ENCODE measurements at places on chromosomes 6 and 20.
A peak's percentile ranks its signal among the peaks of the same experiment; 100 is the strongest.

- no peak for DNase-seq
These were observed 40.8 kb upstream of the BMP5 start for GRCh38 chr6:55916188-55916587.

DNA sequence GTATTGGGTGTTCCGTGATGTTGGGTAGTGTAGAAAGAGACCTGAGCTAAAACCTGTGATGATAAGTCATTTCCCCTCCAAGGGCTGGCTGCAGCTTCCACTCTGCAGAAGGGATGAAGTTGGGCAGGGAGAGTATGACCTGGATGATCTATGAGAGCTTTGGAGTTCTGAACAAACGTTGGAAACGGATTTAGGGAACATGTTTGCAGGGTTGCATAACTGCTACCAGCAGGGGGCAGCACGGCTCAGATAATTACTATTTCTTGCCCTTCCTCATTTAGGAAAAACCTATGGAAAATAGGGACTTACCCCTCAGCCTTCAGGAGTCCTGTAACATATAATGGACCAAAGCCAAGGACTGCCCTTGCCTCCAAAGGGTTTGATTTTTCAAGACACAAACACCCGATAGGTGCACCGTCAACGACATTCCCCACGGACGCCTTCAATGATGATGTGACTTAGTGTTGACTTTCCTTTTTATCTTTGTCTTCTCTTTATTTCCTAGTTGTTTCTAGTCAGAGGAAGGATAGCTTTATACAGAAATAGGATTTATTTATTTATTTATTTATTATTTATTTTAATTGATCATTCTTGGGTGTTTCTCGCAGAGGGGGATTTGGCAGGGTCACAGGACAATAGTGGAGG is 164.9 kb upstream of the SASH1 start:
- peak; percentile 51 for DNase-seq

DNA sequence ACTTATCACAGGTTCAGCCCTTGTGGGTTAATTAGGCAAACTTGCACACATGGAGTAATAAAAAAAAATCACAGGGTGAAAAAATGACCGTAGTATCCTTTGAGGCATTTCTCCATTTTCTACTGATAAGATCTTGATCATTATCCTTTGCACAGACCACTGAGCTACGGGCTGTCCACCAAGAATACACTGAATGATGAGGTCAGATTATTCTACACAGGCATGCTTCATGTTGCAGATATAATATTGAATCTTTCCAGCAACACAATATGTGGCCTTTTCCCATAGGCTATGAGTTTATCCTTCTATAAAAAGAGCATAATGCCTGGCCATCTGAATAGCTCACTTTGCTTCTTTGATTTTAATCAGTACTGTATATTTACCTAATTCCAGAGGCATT is 168.9 kb downstream of the FRK start:
- no peak for DNase-seq

GRCh38 chr20:12570371-12570770 is 438.4 kb upstream of the SPTLC3 start:
- no peak for DNase-seq

- no peak for DNase-seq
These were observed 354.3 kb downstream of the COL12A1 start for GRCh38 chr6:74851596-74851995.

GRCh38 chr20:10064611-10065010 is 29.8 kb downstream of the ANKEF1 start:
- no peak for DNase-seq

DNA sequence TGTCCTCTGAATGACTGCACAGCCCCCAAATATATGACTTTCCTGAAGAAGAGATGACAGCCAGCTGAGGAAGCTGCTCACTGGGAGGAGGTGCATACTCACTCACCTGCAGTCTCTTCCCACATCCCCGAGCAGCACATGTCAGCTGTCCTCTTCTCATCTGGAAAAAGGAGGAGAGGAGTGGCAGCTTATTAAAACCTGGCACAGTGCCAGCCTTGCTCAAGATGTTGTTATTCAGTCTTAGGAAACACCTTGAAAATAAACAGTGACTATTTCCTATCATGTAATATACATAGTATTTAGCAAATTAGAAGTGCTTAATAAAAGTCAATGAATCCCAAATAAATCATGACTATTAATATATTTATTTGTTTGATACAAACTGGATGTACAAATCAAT is 232.9 kb downstream of the EPM2A start:
- no peak for DNase-seq
